ENCODE measurements at places on chromosomes 2 and 18.

DNA sequence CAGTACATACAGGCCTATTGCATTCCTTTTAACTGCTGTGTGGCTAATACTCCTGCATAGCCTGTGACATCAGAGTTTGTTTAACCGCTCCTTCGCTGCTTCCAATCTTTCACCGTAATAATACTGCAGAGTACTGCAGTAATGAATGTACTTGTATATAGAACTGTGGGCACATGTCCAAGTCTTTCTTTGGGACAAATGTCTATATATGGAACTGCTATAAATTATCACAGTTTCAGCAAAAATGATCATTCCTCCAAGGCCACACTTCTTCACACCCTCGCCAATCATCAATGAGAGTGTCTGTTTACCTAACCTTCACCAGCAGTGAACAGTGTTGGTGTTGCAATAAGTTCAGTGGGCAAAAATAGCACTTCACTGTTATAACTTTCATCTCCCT lies 230.4 kb downstream of the SP3 start:
- no peak for DNase-seq

GRCh38 chr2:101781326-101781725 lies 83.8 kb downstream of the MAP4K4 start:
- DNase-seq: no peak

DNA sequence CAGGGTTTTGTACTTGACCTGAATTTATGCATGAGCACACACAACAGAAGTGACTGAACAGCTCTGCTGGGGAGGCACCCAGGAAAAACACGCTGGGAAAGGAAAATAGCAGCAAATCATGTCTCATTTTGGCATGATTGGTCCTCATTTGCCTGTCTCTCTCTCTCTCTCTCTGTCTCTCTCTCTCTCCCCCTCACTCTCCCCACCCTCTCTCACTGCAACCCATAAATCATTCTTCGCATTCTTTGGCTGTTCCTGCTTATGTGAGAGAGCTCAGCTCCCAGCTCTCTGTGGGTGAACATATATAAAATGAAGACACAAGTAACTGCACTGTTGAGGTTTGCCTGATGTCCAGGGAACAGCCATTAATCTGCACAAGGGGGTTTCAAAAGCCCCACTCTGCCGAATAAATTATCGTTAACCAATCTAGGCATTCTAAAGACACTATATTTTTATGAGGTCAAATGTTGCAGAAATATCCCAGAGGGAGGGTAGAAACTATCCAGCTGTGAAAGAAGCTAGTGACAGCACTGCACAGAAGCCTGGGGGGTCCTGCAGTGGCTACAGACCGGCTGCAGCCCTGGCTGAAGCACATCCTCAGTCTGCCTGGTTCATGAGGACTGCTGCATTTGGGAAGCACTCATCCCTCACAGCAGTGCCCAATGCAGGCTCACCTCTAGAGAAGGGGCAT lies 260.3 kb downstream of the AFF3 start:
- no peak for DNase-seq

GRCh38 chr2:177332026-177332991 lies 60.3 kb upstream of the AGPS start:
- no peak for DNase-seq

- DNase-seq: peak; percentile 25
Measured at GRCh38 chr18:44725300-44726058, 44.8 kb downstream of the SETBP1 start.

DNA sequence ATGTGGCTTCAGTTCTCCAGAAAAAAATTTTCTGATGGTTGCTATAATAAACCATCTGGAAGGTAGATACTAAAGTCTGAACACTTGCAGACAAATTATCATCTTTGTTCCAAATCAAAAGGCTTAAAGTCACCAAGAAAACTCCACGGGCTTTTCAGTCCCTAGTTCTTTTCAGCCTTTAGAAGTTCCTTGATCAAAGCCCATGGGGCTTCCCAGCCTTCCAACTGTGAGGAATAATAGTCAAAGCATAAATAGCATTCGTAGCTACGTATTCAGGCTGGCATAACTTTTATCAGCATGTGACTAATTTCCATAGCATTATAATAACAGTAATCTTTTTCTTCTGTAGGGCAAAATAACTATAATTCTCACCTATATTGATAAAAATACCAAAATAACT lies 13.9 kb downstream of the SCG2 start:
- DNase-seq: no peak

GRCh38 chr2:134515137-134515536 lies 203.7 kb downstream of the TMEM163 start:
- no peak for DNase-seq

DNA sequence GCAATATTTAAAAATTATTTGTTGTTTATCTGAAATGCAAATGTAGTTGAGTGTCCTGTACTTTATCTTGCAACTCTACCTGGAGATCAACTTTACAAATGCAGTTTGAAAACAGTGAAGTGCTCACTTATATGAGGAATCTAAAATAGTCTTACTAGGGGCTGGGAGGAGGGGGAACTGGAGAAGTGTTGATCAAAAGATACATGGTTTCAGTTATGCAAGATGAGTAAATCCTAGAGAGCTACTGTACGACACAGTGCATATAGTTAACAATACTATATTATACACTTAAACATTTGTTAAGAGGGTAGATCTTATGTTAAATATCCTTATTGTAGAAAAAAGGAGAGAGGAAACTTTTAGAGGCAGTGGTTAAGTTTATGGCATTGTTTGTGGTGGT lies 241.9 kb downstream of the BCL11A start:
- no peak for DNase-seq

GRCh38 chr2:200658278-200658864 lies 72.6 kb downstream of the AOX1 start:
- DNase-seq: no peak

- no peak for DNase-seq
Measured at GRCh38 chr2:150156876-150157275, 330.6 kb downstream of the RND3 start.

DNA sequence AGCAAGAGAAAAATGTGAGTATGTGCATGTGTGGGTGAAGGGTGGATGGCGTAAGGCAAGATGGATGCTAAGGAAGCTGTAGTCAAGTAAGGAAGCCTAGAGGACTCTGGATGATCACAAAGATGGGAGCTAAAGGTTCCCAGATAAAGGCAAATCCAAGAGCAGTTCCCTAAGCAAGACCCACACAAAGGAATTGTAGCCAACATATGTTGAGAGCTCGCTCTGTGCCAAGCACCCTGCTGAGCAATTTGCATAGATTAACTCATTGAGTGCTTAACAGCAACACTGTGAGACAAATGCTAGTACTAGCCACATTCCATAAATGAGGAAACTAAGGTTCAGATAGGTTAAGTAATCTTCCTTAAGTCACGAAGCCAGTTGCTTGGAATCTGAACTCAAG lies 132.6 kb downstream of the C1D start:
- DNase-seq: no peak

DNA sequence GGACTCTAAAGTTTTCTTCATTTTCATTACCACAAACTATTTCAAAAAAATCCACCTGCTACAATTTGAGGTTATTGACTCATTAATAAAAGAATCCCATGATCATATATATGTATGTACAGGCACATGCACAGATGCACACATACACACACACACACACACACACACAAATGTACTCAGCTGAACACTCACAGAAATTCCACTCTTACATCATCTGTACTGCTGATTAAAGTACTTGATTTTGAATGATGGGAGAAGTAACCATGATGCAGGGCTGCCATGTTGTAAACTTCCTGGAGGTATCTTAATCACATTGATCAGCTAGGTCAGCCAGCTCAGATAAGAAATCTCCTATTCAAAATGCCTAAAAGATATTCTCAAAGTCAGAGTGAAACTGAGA lies 1313.2 kb upstream of the NRXN1 start:
- no peak for DNase-seq

GRCh38 chr18:5620289-5620688 lies 76.5 kb upstream of the EPB41L3 start:
- DNase-seq: no peak

- no peak for DNase-seq
Measured at GRCh38 chr2:168981651-168982050, 49.5 kb downstream of the ABCB11 start.
